ENCODE measurements at places on chromosomes 5 and 9. TPM values are rescaled to one million over a fixed set of nuclear protein-coding genes. Genes with fewer than 3 reads are reported as not detected.

- peaks cover 3% of the 10 kb centered on the region for H3K27me3 ChIP-seq
- DNase-seq = no peak
- H3K4me1 ChIP-seq = no peaks in the 10 kb centered on the region
- no peak overlapping the region for H3K27ac ChIP-seq
These were observed 1.8 kb downstream of the MCTP1 start for GRCh38 chr5:95283022-95283615.

DNA sequence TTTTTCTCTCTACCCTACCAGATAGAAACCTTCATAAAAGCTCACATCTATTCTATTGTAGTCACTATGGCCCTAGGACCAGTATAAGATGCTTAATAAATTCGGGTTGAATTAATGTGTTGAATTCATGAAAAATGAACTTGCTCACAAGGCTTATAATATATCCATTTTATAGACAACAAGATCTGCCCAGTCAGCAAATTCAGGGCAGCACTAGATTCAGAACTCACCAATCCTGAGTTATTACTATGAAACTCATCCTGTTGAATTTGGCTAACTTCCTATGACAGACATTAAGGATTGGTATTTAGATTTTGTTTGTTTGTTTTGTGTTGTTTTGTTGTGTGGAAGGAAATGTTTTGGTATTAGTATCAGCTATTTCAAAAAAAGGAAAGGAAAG lies 143.6 kb upstream of the CCNG1 start:
- no peak overlapping the region for H3K4me3 ChIP-seq
- DNase-seq = no peak
- H3K27me3 ChIP-seq = no peaks in the 10 kb centered on the region

Gene OR1Q1
- total RNA-seq = not detected

DNA sequence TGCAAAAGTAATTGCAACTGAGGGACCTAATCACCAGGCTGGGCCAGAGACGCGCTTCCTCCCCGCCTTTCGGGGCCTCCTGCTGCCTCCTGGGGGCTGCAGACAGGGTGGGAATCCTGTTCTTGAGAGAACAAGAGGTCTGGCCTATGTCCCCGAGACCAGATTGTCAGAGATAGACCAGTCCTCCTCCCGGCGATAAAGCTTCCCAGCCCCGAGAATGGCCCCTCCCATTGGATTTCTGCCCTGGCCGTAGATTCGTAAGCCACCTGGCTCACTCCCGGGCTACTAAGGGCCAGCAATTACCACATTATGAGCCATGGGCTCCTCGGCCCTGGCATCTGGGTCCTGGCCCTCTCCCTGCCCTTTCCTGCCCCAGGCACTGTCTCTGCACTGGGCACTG lies 70.4 kb downstream of the HRH2 start:
- no peak overlapping the region for H3K27ac ChIP-seq
- no peaks in the 10 kb centered on the region for H3K27me3 ChIP-seq
- H3K4me1 ChIP-seq = no peaks in the 10 kb centered on the region
- no peaks in the 10 kb centered on the region for H3K36me3 ChIP-seq
- H3K4me3 ChIP-seq = no peak overlapping the region
